Stimulated activated CD4-positive, alpha-beta T cell treated with anti-CD3 and anti-CD28 coated beads, Interleukin-4, amount 100 ng/mL, for 1 hour (primary cell): ENCODE measurements at places on chromosomes 13 and 19.

- no peak for DNase-seq
These were observed 7.1 kb downstream of the DNASE2 start for GRCh38 chr19:12873891-12874745.

GRCh38 chr19:8206147-8207087 lies 2.8 kb upstream of the CERS4 start:
- no peak for DNase-seq

- DNase-seq: no peak
These were observed 122.5 kb upstream of the SPACA7 start for GRCh38 chr13:112253631-112254030.

GRCh38 chr19:45451850-45452387 lies 15.9 kb upstream of the FOSB start:
- no peak for DNase-seq

DNA sequence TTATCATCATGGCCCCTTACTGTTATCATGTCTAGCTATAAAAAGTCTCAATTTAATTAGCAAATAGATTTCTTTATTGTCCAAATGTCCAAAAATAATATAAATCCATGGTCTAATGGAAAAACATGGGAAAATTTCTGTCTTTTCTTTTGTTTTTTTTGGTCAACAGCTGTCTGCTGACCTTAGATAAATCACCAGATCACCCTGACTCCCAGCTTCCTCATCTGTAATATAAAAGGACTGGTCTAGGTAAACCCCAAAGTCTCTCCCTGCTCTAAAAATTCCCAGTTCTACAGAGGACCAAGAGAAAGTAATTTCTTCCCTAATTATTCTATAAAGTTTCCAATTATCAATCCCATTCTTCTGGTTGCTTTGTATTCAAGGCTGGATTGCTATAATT lies 30.7 kb upstream of the RCBTB2 start:
- DNase-seq: no peak

- DNase-seq: no peak
These were observed 21.1 kb upstream of the CEACAM21 start for GRCh38 chr19:41554907-41555306.

DNA sequence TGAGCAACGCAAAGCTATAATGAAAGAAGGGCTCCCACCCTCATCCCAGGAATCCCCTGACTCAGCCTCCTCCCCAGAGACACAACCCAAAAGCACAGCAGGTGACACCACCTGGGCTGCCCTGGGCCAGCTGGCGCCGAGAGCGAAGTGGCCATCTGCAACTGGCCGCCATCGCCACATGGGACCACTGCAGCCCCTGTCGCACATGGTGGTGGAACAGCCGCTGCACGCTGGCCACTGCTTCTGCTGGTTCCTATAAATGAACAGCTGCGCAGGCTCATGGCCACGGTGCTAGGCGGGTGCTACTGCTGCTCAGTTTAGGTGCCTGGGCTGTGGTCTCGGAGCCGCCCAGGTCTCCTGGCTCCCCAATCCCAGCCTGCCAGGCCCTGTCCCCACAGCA lies 11.6 kb upstream of the ISYNA1 start:
- no peak for DNase-seq

- no peak for DNase-seq
These were observed 38.6 kb upstream of the TEX29 start for GRCh38 chr13:111281751-111282311.

GRCh38 chr19:32129141-32129540 lies 216.3 kb upstream of the ZNF507 start:
- DNase-seq: no peak

GRCh38 chr19:6693056-6693471 lies 23.1 kb upstream of the TNFSF14 start:
- DNase-seq: no peak

- DNase-seq: no peak
These were observed 5.1 kb upstream of the CALM3 start for GRCh38 chr19:46596008-46596407.

DNA sequence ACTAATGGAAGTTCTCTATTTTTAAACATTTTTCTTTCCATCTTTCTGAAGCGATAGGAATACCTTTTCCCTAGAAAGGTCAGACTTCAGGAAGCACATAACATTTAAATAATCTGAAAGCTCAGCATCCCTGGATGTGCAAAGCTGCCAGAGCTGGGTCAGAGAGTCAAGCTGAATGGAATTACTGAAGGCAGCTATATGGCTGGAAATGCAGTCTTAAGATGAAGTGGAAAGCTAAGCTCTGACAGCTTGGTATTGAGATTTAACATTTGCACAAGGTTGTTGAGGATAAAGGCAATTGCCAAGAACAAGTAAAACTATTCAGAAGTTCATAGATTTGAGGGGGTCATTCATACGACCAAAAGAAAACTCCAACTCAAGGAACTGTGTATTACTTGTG lies 28.8 kb downstream of the HTR2A start:
- DNase-seq: no peak

DNA sequence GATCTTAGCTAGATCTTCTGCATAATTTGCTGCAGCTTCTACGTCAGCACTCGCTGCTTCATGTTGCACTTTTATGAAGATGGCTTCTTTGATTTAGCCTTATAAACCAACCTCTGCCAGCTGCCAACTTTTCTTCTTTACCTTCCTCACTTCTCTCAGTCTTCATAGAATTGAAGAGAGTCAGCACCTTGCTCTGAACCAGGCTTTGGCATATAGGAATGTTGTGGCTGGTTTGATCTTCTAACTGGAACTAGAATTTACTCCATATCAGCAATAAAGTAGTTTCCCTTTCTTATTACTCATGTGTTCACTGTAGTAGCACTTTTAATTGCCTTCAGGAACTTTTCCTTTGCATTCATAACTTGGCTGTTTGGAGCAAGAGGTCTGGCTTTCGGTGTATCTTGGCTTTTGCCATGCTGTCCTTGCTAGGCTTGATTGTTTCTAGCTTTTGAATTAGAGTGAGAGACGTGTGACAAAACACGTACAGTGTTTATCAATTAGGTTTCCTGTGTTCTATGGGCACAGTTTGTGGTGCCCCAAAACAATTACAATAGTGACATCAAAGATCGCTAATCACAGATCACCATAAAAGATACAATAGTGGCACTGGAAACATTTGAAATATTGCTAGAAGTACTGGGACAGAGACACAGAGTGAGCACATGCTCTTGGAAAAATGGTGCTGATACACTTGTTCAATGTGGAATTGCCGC lies 50.7 kb downstream of the NDFIP2 start:
- DNase-seq: no peak
